Stimulated activated CD8-positive, alpha-beta memory T cell treated with anti-CD3 and anti-CD28 coated beads, Interleukin-4, amount 100 ng/mL, for 48 hours (primary cell): ENCODE measurements at places on chromosomes 1 and 21.

DNA sequence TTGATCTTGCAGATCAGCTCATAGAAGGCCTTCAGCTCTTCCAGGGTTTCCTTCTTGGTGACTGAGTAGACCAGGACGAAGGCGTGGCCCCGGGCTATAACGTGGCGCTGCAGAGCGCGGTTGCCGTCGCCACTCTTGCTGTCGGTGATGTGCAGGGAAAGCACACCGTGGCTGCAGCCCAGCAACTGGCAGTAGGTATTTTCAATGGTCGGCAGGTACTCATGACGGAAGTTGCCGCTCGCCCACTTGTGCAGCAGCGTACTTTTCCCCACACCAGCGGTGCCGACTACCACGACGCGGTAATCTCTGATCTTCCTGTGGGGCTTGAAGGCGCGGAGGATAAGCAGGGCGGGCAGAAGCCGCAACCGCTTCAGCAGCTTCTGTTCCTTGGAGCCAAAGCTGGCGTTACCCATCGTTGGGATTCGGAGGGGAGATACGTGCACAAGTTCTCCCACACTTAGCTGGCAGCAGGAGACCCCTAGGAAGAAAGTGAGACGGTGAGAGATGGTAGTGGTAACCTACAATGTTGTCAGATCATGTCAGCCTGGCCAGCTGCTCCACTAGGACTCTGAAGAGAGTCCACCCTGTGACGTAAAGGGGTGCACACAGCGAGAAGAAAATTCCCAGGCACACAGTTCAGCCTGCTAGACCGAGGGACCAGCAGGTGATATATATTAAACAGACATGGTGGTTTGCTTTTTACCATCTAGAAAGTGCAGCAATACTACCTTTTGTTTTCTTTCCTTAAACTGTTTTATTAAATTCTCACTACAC is 3.4 kb downstream of the DIRAS3 start:
- DNase-seq, result no peak

GRCh38 chr1:214458541-214458940 is 92.9 kb downstream of the PTPN14 start:
- DNase-seq, result no peak

- DNase-seq, result no peak
Observed at GRCh38 chr1:70324683-70325082, 29.8 kb downstream of the ANKRD13C start.

DNA sequence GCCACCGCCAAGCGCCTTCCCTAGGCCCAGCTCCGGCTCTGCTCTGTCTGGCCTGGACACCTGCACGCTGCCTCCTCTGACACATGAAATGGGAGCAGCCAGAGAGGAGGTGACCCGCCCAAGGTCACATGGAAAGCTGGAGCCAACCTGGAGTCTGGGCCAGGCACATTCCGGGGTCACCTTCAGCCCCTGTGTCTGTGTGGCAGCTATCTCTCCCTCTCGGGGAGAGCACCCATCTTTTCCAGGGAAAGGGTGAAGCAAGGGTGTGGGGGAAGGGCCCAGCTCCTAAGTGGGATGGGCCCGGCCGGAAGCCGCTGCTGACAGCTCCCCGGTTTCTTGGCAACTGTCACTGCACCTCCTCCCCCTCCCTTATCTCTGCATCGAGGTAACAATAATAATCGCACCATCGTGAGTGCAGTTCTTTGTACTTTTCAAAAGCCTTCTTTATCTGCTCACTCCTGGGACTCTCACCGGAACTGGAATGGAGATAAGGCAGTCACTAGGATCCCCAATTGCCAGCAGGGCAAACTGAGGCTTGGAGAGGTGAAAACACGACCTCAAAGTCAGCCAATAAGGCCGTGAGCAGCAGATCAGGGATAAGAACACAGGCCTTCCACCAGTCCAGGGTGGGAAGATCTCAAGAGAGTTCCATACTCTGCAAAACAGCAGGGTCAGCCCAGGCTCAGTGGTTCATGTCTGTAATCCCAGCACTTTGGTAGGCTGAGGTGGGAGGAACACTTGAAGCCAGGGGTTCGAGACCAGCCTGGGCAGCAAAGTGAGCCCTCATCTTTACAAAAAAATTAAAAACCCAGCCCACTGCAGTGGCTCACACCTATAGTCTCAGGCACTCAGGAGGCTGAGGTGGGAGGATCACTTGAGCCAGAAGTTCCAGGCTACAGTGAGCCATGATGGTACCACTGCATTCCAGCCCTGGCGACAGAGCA is 36.9 kb downstream of the RAP1GAP start:
- DNase-seq, result no peak

GRCh38 chr1:69651656-69652055 is 83.9 kb downstream of the LRRC7 start:
- no peak for DNase-seq

GRCh38 chr1:7253988-7254587 is 468.8 kb downstream of the CAMTA1 start:
- no peak for DNase-seq

GRCh38 chr1:32099426-32099825 is 8.4 kb upstream of the KPNA6 start:
- DNase-seq, result no peak

GRCh38 chr1:164263540-164263939 is 295.4 kb upstream of the PBX1 start:
- no peak for DNase-seq

- DNase-seq, result no peak
Observed at GRCh38 chr1:229220163-229220846, 50.6 kb upstream of the RAB4A start.

- no peak for DNase-seq
Observed at GRCh38 chr1:15022048-15022447, 131.5 kb upstream of the TMEM51 start.

GRCh38 chr1:60825593-60825992 is 256.8 kb upstream of the NFIA start:
- no peak for DNase-seq

DNA sequence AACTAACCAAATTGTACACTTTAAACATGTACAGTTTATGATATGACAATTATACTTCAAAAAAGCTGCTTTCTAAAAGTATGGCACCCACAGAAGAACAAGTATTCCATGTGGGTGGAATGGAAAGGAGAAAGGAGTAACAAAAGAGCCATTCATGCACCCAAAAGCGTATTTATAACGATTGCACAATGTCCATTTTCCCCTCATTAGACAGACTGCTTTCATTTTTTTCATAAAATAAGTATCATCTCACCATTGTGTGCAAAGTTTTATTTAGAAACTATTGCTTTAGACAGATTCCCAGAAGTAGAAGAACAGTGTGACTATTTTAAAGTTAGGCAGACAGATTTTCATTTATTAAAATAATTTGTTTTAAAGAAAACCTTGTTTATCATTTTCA is 59.6 kb downstream of the KIAA0319L start:
- DNase-seq, result no peak

- DNase-seq, result peak; percentile 40
Observed at GRCh38 chr1:180953291-180954004, 40.8 kb downstream of the KIAA1614 start.

GRCh38 chr1:89739013-89739843 is 81.6 kb upstream of the LRRC8D start:
- peak; percentile 69 for DNase-seq

DNA sequence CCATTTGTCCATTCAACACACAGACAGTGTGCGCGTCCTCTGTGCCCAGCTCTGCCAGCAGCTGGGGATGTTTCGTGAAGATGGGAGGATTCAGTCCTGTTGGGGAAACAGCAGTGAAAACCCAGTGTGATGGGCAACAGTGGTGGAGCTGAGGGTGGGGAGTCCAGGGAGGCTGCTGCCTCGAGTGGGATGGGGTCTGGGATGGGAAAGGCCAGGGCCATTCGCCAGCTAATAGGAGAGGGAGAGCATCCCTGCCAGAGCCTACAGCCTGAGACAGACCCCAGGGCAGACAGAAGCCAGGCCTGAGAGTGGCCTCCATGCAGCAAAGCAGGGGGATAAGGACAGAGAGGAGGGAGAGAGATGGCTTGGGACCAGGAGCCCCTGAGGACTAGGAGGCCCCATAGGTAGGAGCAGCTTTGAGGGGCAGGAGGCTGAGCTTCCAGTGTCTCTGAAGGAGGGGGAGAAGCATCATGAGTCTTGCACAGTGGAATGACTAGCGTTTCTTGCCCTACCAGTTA is 252.6 kb downstream of the NPHP4 start:
- no peak for DNase-seq

- DNase-seq, result no peak
Observed at GRCh38 chr1:226233293-226233692, 9.8 kb downstream of the MIXL1 start.

- peak; percentile 59 for DNase-seq
Observed at GRCh38 chr1:6465461-6466005, 440 bp downstream of the TNFRSF25 start.

DNA sequence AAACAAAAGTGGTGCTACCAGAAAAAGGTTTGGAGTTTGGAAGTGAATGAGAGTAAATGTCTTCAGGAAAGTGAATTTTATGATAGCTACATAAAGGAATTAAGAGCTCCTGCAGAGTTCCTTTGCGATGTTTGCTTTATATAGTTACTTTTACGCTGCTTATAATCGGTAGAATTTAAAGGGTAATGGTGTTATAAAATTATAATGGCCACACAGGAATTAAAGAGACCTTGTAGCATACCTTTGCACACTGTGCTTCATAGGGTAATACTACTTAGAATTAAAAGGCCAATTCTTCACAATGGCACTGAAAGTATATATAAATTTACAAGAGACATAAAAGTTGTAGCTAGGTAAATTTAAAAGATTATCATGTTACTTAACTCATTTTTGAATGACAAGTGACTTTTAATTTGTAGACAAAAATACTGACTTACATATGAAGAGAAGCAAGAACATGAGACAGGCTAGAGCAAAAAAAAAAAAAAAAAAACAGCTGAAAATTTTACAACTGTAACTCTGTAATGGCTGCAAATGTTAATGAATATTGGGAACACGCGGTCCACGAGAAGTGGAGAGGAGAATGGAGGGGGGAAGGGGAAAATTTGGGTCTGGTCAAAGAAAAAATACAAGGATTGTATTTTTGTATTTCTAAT is 65.9 kb upstream of the LBR start:
- DNase-seq, result no peak

GRCh38 chr1:75423616-75424015 is 187.3 kb downstream of the SLC44A5 start:
- no peak for DNase-seq

- DNase-seq, result no peak
Observed at GRCh38 chr1:67748630-67749029, 63.6 kb downstream of the GADD45A start.

GRCh38 chr1:180170546-180171151 is 16.0 kb downstream of the QSOX1 start:
- DNase-seq, result no peak

DNA sequence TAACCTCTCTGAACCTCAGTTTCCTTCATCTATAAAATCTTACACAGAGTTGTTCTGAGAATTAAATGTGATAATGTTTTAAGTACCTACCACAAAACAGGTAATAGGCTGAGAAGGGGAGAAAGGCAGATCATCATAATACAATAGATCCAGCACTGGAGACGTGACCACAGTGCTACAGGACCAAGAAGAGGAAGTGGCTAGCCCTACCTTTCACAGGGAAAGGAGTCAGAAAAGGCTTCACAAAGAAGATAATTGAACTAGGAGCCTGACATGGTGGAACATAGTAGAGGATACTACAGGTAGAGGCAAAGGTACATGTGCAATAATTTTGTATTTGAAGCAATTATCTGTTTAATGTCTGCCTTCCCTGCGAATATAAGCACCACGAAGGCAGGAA is 45.1 kb downstream of the ERI3 start:
- DNase-seq, result no peak

DNA sequence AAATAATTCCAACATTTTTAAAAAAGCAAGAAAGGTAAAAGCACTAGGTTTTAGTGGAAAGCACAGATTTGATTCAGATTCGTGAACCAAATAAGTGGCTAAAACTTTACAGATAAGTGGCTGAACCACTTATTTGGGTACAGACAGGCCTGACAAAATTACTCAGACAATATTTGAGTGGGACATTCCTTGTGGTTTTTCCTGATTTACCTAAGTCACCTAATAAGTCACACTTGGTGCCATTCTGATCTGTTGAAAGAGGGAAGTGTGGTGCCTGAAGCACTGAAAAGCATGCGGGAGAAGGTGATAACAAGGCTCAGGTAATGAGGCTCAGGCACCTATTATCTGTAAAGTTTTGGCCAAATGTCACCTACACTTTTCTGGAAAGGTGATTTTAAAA is 81.6 kb upstream of the CD55 start:
- DNase-seq, result no peak

- no peak for DNase-seq
Observed at GRCh38 chr1:244680667-244681066, 27.7 kb downstream of the DESI2 start.

GRCh38 chr1:169860187-169860586 is 33.5 kb downstream of the SCYL3 start:
- no peak for DNase-seq

DNA sequence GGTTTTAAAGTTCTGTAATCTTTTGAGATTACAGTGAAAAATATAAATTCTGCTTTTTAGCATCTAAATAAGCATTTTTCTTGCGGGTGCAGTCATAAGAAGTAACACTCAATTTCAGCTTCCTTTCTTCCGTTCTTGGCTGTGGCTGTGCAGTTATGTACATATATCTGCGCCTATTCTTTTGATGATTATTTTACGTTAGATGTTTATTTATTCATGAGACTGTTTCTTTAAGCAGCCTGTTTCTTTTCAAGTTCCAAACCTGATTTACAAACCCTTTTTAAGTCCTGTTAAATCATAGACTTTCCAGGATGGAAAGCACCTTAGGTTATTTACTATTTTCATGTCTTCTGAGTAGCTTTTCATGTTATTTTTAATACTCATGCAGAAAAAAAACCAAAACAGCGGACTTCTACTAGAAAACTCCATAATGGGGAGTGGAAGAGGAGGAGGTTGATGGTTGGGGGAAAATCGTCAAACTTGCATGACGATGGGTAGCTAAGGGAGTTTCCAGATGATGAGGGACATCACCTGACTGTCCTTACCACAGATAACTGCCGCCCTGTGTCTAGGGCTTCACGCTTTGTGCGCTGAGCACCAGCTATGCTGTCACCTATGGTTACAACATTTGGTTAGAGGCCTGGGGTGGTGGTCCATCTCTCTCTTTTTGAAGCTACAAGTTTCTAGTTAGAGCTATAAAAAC is 2.6 kb downstream of the PRDM2 start:
- peak; percentile 66 for DNase-seq

DNA sequence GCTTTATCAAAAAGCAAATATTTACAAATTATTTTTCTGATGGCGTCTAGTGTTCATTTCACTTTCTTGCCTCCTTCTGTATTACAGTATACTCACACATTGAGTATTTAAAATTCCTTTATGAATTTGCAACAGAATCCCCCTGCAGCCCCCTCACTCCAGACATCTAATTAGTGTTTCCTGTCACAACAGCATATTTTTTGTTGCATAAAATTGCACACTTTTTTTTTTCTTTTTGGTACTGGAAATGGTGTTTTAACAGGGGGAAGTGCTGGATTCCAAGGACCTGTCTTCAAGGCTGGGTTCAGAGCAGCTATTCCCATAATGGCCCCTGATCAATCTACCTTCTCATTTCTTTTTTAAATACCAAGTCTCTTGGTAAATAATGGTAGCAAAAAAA is 184.3 kb upstream of the HMCN1 start:
- DNase-seq, result no peak

DNA sequence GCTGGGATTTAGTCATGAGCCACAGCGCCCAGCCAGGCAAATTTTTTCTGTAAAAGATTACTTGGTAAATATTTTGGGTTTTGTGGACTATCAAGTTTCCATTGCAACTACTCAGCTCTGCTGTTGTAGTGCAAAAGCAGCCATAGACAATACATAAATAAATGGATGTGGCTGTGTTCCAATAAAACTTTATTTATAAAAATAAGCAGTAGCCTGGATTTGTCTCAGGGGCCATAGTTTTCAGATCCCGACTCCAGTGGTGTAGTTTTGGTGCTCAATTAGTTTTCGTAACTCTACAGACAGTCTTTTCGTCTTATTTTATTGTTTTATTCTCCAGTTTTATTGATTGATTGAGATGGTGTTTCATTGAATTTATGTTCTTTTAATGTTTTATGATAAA is 80.1 kb upstream of the IVNS1ABP start:
- DNase-seq, result no peak
